Non-pigmented ciliary epithelial cell (primary cell): ENCODE measurements at places on chromosomes 6 and 20.

DNA sequence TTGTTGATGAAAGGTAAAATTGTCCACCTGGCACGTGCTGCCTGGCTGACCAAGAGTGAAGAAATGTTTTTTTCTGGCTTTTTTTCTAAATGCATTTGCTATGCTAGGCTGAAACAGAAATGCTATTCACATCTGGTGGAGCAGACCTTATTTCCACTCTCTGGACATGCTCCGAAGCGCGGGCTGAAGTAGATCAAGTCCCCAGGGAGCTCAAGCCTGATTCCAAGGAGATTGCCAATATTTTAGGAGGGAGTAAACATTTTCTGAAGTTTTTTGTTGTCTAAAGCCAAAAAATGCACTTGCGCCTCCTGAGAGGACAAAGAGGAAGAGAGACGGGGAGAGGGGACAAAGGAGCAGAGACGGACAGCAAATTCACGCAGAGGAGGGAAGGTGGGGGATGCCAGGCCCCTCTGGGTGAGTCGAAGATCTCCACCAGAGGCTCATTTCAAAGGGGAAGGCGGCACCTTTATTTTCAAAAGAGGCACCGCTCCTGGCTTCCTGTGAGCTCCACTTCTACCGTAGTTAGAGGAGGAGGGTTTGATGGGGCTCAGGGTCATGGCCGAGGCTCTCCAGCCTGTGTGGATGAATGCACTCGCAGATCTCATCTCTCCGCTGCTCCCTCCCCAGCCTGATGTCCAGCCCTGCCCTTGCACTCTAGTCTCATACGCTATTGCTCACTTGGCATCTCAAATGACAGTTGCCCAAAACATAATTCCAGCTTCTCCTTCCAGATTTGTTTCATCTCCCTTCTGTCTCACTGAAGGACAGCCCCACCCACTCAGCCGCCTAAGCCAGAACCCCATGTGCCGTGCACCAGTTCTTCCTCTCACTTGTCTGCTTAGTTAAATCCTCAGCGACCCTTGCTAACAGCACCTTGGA is 23.1 kb upstream of the SMOC2 start:
- no peak for DNase-seq

DNA sequence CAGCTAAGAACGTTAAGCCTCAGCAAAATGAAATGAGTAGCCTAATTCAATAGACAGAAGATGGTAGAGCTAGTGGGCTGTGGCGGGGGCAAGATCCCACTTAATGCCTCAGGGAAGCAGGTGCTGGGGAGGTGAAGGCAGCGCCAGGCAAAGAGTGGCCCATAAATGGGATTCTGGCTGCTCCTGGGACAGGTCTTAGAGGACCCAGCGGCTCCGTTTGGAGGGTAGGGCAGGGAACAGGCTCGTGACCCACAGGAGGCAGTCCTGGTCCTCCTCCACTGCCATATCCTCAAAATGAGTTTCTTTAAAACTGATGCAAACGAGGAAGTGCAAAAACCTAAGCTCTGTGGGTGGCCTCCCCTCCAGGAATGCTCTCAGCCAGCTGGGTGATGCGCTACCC is 32.7 kb downstream of the SAYSD1 start:
- no peak for DNase-seq

DNA sequence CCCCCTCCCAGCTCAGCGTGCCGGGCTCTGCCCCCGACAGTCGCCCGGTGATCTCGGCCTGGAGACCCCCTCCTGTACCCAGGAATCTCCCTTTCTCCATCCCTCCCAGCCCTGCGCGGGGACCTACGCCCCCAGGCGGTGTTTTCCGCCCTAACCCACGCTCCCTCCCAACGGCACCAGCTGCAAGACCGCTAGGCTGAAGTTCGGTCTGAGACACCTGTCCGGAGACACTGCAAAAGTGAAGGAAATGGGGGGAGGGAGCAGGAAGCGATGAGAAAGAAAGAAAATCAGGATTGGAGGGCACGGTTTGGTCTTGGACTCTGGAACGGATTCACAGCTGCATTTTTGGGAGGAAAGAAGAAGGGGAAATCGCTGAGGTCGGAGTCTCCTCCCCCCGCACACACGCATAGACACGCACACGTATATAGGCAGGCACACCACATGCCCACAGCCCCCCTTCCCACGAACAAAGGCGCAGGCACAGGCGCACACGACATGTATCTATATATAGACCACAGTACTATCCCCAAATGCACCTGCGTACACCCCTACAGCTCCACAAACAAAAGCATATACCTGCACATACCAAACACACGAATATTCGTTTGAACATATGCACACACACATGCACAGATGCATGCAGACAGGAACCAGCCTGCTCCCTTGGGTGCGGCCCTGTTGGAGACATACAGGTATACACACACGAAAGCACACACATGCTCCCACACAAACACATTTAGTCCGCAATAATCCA is 1.0 kb downstream of the SLC32A1 start:
- no peak for DNase-seq

GRCh38 chr20:32445539-32446273 is 87.6 kb downstream of the ASXL1 start:
- no peak for DNase-seq

DNA sequence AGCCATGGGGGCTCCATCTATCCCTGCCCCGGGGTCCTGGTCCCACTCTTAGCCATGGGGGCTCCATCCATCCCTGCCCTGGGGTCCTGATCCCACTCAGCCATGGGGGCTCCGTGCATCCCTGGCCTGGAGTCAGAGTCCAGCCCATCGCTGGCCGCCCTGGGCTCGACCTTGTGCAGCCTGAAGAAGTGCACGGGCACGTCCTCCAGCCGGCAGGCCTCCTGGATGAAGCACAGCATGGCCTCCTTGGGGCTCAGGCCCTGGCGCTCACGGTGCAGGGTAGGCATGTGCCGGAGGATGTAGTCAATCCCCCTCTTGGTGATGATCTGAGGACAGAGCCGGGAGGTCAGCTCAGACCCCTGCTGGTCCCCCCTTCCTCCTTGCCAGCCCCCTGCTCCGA is 15.6 kb downstream of the FRMD1 start:
- DNase-seq, result no peak

- no peak for DNase-seq
Measured at GRCh38 chr6:128278836-128279235, 241.6 kb downstream of the PTPRK start.

DNA sequence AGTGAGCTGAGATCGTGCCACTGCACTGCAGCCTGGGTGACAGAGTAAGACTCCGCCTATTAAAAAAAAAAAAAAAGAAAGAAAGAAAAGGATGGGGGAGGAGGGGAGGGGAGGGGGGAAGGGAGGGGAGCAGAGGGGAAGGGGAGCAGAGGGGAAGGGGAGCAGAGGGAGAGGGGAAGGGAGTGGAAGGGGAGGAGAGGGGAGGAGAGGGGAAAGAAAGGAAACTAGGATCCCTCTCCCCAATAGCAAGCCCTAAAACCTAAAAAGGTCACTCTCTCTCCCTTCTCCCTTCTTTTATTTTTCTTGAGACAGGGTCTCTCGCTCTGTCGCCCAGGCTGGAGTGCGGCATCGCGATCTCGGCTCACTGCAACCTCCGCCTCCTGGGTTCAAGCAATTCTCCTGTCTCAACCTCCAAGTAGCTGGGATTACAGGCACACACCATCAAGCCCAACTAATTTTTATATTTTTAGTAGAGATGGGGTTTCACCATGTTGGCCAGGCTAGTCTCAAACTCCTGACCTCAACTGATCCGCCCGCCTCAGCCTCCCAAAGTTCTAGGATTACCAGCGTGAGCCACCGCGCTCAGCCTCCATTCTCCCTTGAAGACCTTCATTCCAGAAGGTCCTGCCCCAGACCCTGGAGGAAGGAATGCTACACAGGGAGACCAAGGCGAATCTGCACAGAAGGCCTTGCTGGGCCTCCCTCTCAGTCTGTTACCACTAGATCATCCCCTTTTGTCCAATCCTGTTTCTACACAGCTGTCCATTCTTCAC is 45.8 kb upstream of the PIM1 start:
- DNase-seq, result no peak

- DNase-seq, result no peak
Measured at GRCh38 chr6:136788069-136788902, 4.0 kb downstream of the MAP3K5 start.

GRCh38 chr6:156832231-156832647 is 55.1 kb downstream of the ARID1B start:
- no peak for DNase-seq

DNA sequence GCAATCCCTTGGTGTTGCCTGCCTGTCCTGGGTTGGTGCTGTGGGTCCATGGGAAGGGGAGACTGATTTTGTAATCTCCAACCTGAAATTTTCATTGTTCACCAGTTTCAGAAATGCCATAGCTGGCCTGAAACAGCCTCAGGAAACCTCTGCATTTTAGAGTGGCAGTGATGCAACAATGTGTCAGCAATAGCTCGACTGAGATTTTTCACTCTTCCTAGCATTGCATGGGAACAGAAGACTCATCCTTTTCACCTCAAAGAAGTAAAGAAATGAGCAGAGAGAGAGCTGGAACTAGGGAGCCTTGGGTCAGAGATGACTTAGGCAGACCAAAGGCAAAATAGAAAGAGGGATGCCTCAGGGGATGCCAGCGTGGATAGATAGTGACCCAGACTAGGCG is 23.7 kb upstream of the TMEM14A start:
- DNase-seq, result no peak

DNA sequence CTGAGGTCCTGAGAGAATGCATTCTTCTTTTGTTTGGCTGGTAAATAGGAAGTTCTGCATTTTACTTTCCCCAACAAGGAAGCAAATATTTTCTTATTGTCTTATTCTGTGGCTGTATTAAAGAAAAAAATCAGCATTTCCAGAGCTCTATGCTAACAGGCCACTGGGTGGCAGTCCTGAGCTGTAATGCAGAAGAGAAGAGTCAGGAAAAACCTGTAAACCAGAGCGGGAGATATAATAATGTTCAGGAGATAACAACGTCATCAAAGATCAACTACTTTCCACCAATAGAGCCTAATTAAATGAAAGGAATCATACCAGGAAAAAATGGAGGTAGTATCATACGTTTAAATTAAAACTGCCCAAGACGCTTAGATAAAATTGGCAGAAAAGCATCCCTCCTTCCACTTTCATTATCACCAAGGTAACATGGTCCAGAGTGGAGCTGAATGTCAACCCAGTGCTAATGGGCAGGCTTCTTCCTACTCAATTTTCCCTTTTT is 55.6 kb upstream of the CARMIL1 start:
- DNase-seq, result no peak

- DNase-seq, result no peak
Measured at GRCh38 chr6:49257549-49257948, 205.5 kb downstream of the MMUT start.

DNA sequence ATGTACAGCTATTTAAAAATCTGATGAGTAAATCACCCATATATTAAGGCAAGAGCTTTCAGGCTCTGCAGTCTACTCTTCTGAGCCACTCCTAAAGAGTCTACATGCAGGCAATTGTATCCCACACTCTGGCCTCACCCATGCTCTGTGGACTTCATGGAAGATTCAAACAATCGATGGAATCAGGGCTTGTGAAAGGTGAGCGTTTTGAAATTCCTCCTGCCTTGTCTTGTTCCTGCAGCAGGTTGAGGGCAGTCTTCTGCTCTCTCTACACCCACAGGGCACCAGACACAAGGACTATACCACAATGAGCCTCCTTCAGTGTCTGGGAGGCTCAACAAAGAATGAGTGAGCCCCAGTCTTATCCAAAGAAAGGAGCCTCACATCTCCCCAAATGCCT is 51.1 kb downstream of the TBC1D7 start:
- no peak for DNase-seq

DNA sequence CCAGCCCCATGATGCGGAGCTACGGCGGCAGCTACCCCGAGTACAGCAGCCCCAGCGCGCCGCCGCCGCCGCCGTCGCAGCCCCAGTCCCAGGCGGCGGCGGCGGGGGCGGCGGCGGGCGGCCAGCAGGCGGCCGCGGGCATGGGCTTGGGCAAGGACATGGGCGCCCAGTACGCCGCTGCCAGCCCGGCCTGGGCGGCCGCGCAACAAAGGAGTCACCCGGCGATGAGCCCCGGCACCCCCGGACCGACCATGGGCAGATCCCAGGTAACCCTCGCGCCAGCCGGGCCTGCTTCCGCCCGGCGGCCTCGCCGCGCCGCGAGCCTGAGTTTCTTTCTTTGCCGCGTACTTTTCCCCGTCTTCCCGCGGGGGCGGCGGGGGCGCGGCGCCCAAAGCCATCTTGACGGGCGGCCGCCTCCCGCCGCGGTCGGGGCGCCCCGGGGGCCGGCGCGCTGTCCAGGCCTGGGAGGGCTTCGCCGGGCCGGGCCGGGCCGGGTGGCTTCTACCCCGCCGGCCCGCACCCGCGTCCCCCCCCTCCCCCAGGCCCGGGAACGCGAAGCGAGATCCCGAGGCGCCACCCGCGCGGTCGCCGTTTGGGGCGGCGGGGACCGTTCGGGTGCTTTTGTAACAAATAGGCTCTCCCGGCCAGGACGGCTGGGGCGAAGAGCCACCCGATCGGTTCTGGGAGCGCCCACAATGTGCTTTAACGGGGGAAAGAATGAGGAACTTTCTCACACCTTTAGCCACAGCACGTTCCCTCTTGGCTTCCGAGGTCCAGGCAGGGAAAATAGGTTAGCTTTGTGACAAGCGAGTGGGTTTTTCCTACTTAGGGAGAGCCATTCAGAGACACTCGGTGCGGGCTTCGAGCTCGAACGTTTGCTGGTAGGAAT is 2.3 kb downstream of the ARID1B start:
- DNase-seq, result no peak

DNA sequence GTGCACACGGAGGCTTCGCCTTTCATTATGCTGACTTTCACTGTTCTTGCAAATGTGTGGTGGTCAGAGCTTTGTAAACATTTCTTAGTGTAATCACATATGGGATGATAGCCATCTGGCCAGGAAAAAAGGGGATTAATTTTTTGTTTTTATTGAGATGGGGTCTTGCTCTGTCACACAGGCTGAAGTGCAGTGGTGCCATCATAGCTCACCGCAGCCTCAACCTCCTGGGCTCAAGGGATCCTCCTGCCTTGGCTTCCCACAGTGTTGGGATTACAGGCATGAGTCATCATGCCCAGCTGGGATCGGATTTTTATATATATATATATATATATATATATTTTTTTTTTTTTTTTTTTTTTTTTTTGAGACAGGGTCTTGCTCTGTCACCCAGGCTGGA is 11.0 kb upstream of the TIAM2 start:
- no peak for DNase-seq
